ENCODE measurements at places on chromosomes 2 and 18.
A peak's percentile ranks its signal among the peaks of the same experiment; 100 is the strongest.

DNA sequence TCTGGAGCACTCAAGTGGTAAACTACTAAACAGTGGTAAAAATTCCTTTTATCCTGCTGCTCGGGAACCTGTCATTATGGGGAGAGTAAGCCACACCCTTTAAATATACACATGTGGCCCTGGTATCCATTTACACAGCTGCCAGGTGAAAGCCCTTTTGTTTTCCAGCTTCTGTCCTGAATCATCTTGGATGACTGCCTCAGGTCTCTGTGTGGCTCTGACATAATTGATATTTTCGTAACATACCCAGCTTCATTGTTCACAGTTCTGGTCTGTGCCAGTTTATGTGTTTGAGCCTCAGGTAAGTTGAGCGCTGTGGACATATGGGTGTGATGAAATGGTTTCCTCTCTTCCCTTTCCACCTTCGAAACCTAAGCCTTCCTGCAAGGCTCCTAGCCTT is 15.7 kb upstream of the TTC39C start:
- peak; percentile 98 for DNase-seq

DNA sequence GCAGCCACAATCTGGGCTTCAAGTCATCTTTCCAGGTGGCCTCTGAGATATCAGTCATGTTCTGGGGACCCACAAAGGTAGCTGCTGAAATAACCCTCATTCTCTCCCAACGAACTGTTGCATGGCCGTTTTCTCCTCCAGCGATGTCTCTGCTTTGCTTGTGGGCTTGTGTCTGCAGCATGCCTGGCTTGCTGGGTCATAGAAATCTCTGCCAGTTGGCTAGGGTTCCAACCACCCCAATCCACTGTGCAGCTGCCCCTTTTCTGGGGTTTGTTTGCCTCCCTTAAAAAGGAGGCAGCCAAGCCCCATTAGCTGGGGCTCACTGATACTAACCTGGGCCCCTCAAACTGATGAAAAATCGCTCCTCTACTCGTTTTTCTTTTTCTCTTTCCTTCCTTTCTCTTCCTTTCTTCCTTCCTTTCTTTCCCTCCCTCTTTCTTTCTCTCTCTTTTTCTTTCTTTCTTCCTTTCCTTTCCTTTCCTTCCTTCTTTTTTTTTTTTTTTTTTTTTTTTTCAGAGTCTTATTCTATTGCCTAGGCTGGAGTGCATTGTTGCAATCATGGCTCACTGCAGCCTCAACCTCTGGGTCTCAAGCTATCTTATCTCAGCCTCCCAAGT is 680.0 kb downstream of the EPHA4 start:
- DNase-seq = no peak

GRCh38 chr2:169625781-169626180 is 41.6 kb downstream of the PPIG start:
- DNase-seq = no peak

DNA sequence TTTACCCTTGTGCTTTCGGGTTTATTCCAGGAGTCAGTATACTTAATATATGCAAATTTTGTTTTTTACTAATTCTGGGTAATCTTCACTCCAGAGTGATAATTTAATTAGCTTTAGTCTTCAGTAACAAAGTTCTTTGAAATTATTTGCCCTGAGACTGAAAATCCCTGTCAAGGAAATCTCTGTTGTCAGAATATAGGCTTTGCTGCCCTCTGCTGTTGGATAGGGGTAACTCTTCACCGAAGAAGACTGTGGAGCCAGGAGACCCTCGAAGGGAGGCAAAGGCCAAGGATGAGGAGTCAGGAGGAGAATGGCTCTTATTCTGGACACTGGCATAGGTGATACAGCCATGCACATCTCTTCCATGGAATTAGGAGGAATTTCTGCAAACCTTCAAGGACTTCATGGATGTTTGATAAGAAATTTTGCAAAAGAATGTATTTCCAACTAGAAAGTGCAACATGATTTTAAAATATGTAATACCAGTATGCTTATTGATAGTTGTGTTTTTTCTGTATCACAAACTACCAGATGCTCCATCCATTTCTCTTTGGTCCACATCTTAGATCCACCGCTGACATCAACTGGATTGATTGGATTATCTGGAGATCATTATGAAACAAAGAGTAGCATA is 182.3 kb downstream of the RDH14 start:
- peak; percentile 44 for DNase-seq

GRCh38 chr18:5155218-5155906 is 41.7 kb downstream of the AKAIN1 start:
- no peak for DNase-seq

DNA sequence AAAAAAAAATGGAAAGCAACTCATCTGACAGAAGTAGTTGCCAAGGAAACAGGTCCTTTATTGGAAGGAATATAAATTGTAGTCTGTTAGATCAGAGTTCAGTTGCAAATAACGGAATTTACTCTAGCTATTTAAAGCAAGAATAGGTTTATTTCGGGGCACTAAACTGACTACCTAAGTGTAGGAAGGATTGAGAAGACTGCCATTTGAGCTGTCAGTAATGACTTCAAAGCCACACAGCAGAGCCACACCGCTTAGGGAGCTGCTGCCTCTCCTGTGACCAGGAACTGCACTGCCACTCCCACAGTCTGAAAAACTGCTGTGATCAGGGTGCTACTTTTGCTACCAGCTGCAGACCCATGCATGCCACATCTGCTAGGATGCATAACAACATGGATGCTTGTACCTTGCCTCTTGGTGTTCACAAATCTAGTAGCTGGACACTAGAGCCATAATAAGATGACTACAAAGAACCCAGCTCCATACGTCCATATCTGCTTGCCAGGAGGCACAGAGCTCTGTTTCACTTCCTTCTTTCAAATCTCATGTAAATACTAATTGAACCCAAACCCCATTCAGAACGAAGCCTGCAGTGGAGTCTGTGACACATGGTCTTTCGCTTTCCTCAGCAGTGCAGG is 2.2 kb downstream of the DSG2 start:
- DNase-seq = no peak
